ENCODE measurements at places on chromosomes 7 and 10.

GRCh38 chr7:134789967-134790685 is 10.7 kb downstream of the CALD1 start:
- DNase-seq: no peak

DNA sequence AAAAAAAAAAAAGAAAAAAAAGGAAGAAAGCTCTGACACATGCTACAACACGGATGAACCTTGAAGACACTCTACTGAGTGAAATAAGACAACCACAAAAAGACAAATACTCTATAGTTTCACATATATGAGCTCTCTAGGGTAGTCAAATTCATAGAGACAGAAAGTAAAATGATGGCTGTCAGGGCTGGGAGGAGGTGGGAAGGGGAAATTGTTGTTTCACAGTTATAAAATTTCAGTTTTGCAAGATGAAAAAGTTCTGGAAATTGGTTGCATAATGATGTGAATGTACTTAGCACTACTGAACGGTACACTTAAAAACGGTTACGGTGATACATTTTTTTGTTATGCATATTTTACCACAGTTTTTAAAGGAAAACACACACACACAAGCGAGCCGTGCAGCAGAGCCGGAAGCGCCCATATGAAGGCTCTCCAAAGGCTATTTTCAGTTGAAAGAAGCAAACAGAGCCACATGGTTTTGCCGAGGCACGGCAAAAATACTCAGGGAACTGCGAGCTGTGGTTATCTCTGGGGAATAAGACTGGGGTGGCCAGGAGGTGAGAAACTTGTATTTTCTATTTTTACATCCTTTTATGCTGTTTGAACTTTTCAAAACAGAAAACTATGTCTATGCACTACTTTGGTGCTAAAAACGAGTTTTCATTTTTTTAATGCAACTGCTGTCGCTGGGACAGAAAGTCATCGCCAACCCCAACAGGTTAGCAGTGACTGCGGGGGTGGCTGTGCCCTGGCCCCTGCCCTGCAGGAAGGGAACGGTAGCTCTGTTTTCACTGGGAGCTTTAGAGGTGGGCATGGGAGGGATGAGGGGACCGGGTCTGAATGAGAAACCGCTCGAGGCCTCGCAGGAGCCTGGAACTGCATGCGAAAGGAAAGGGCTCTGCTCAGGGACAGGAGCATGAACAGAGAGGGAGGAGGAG is 132.9 kb downstream of the OAT start:
- no peak for DNase-seq

DNA sequence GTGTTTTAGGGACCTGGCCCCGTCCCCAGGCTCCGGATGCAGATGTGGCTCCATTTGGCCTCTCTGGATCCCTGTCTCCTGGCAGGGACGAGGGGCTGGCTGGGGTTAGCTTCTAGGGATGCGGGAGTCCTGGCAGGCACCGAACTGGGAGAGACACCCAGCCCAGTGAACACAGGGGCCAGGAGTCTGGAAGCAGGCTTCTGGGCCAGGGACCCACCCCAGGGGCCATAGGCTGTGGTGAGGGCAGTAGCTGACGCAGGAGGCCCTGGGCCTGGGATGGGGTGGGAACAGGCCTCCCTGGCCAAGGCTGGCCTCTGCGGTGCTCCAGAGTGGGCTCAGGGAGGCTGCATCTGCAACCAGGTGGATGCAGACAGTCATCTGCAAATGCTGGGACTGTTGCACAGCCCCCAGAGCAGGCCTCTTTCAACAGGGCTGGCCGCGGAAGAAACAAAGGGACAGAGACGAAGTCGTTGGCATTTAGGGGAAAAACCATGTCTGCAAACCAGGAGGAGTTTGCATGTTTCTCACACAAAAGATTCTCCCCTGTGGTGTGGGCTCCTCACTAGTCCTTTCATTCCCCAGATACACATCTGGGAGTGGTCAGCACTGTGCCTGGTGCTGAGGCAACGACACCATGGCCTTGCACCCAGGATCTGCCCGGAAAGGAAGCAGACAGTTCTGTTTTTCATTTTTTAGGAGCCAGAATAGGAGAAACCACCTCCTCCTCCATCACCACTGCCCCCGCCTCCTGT is 36.4 kb upstream of the ZNF488 start:
- DNase-seq: no peak

GRCh38 chr10:15460661-15461060 is 89.6 kb upstream of the FAM171A1 start:
- DNase-seq: no peak
